ENCODE measurements at places on chromosomes 7 and 10.

GRCh38 chr10:114363745-114364454 is 40.4 kb downstream of the AFAP1L2 start:
- DNase-seq: no peak

DNA sequence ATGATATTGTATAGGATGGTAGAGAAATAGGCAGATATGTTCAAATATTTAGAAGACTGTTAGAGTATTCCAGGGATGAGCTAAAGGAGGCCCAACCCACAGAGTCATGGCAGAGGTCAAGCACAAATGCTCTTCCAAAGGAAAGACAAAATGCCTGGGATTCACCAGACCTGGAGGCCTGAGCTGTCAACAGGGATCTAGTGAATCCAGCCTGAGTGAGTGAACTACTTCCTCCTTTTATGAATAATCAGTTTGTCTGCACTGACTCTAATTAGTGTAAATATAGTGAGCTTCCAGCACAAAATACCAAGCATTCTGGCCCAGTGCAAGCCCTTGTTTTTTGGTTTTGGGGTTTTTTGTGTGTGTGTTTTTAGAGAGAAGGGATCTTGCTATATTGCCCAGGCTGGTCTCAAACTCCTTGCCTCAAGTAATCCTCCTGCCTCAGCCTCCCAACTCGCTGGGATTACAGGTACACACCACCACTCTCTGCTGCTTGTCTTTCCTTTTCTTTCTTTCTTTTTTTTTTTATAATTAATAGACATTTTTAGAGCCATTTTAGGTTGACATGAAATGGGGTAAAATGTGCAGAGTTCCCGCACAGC is 244.4 kb downstream of the SKIDA1 start:
- peak; percentile 26 for DNase-seq

DNA sequence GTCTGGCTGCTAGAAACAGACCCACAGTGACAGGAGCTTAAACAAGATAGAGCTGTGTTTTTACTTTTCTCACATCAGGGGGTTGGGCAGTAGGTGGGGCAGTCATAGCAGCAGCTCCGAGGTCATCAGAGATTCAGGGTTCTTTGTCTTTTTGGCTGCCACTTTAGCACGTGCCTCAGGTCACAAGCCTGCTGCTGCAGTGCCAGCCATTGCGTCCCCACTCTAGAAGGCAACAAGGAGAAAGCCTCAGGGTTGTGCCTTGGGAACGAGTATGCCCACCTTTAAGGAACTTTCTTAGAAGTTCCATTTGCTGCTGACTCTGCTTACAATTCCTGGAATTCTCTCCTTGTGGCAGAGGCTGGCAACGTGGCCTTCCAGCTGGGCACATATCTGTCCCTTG is 660.7 kb upstream of the FOXK1 start:
- DNase-seq: no peak

DNA sequence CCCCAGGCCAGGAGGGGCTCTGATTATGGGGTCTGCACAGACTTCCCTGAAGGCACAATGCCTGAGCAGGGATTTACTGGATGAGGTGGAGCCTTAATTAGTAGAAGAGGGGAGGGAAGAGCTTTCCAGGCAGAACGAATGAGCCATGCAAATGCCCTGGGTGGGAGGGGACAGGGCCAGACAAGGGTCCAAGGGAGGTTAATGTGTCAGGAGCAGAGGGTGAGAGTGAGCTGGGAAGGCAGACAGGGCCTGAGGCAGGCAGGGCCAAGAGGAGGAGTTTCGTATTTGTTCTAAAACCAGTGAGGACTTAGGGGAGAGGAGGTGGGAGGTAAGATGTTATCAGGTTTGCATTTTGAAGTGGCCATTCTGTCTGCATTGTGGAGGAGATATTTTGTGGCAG is 65.3 kb downstream of the NPY start:
- no peak for DNase-seq

- DNase-seq: no peak
Measured at GRCh38 chr7:111873326-111873646, 311.0 kb upstream of the IMMP2L start.

GRCh38 chr7:145729691-145730090 is 386.9 kb upstream of the CNTNAP2 start:
- DNase-seq: no peak

GRCh38 chr10:3494838-3495230 is 290.2 kb downstream of the KLF6 start:
- no peak for DNase-seq
